ENCODE measurements at places on chromosomes 3 and 15.

GRCh38 chr15:61169275-61169903 is 59.7 kb downstream of the RORA start:
- DNase-seq, result no peak

GRCh38 chr3:135034291-135034768 is 239.3 kb downstream of the EPHB1 start:
- DNase-seq, result no peak

DNA sequence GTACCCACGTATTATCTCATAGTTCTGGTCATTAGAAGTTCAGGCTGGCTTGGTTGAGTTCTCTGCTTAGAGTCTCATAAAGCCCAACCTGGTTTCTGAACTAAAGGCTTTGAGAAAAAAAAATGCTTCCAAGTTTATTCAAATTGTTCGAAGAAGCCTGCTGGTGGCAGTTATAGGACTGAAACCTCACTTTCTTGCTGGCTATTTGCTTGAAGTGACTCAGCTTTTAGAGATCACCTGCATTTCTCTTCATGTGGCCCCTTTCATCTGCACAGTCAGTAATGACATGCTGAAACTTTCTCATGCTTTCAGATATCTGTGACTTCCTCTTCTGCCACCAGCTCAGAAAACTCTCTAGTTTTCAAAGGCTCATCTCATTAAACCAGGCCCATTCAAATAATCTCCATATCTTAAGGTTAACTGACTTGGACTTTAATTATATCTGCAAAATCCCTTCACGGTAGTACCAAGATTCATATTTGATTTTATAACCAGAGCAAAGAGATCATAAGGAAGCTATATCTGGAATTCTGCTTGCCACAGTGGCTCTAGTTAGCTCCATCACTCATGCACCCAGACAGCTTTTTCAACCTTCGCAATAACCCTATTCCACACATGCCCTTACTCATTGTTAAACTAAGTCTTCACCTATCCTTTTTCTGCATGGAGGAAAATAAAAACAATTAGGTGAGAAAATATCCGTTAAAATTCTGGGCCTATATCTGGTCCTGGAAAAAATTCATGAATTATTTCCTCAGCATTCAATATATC is 433.8 kb upstream of the CBLB start:
- DNase-seq, result no peak

GRCh38 chr3:125231895-125232294 is 19.3 kb upstream of the SLC12A8 start:
- no peak for DNase-seq

DNA sequence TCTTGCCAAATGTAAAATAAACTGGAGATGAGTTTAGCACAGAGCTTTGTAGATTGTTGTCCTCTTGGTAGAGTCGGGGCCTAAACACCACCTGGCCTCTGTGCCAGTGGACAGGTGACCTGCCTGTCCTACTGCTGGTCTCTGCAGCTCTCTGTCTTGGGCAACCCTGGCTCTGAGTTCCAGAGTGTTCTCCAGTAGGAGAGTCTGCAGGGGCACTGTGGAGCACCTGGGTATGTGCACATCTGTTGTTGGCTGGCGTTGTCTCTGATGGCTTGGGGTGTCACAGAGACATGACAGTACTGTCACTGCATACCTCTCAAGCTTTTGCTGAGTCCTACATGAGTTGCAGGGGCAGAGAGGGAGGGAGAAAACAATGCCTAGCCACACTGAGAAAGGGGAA is 112.6 kb downstream of the IGF1R start:
- no peak for DNase-seq

DNA sequence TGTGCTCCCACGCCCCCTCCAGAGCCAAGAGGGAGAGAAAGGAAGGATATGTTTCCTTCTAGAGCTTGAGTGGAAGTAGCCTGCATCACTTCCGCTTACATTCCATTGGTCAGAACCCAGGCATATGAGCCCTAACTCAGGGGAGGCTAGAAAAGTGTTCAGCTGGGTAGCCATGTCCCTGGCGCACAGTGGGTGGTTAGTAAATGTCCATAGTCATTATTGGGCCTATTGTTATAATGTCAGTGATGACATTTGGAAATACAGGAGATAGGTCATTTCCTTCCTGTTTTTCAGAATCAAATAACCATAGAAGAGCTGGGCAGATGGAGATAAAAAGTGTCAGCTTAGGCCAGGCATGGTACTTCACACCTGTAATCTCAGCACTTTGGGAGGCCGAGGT is 27.3 kb downstream of the CD276 start:
- no peak for DNase-seq

DNA sequence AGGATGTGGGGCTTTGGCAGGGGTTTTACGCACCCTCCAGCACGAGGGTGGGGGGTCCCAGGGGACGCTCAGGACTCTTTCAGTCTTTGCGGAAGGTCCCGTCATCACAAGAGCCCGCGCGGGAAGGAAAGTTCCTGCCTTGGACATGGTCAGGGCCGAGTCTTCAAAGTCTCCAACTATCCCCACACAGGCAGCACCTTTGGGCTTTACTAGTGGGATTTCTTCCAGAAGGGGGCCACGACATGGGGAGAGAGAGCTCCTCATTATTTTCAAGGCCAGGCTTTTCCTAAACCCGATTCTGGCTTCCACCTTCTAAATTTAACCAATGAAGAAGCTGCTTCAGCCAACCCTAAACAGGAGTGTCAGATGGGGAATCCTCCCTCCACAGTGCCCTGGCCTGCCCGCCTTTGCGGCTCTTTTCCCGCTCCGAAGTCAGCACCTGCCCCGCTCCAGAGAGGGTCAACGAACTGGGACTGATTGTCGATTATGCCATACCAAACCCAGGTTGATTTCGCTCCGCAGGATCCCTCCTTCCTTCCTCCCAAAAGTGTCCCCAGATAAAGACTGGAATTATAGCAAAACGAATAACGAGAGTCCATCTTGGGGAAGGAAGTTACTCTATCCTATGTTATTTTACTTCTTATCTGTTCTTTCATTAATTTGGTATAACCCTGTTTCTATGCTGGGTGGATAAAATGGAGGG is 11.0 kb downstream of the SHOX2 start:
- DNase-seq, result no peak

GRCh38 chr3:25556447-25556846 is 108.3 kb downstream of the TOP2B start:
- no peak for DNase-seq

- DNase-seq, result no peak
These were observed 24.6 kb downstream of the ALDH1L1 start for GRCh38 chr3:126155819-126156218.

DNA sequence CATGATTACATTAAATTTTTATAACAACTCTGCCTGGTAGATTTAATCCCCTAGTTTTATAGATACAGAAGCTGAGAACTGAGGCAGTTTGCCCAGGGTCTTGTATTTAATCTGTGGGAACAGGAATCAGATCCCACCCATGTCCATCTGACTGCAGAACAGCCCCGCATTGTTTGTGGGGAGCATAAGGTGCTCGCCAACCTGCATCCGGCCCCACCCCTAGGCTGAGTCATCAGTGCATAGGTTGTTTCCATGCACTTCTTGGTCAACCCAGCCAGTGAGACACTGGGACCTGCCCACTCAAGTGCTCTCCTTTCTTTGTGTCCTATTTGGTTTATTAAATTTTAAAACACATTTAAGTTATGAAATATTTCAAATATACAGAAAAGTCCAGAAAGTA is 266.2 kb downstream of the OPA1 start:
- DNase-seq, result no peak

- DNase-seq, result no peak
These were observed 43.5 kb downstream of the SCN5A start for GRCh38 chr3:38605981-38606380.

DNA sequence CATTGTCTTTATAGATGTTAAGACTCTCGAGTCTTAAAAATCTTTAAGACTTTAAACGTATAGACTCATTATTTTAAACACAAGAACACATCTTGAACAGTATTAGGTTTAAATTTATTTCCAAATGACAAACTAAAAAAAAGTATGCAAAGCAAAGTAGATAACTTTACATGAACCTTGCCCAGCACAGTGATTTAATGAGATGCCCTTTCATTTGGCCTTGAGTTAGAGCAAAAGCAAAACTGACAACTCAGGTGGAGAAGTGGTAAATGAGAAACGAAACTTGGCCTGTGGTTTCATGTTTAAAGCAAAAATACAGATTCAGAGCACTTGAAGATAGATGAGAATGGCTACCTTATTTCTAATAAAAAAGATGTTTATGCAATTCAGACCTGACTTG is 8.6 kb downstream of the GPR15 start:
- DNase-seq, result no peak

DNA sequence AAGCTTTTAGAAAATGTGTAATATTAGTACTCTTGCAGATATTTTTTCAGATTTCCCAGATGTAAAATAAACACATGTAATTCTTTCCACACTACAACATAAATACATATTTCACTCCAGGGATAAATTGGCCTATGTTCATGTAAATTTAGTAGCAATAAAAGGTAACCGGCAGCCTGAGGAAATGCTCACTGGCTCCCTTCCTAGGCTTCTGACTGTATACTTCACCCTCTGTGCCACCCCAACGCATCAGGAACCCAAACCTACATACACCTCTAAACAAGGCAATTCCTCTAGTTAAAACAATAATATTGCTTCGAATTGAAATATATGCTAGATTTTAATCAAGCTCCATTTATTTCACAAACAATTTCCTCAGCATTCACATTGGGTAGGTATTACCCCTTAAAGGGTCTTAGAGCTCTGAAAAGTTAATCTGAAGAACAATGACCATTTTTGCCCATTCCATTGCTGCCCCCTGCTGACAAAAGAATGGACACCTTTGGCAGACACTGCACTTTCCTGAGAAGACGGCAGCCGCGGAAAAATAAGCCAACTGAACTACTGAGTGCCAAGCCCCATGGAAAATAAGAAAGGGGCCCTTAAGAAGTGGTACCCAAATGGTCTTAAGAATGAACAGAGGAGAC is 212.5 kb downstream of the OSBPL10 start:
- peak; percentile 15 for DNase-seq

- no peak for DNase-seq
These were observed 99.8 kb downstream of the TRIM69 start for GRCh38 chr15:44836094-44836493.

- DNase-seq, result no peak
These were observed 166.9 kb downstream of the CHST2 start for GRCh38 chr3:143286392-143287010.

- DNase-seq, result no peak
These were observed 78.1 kb downstream of the OXNAD1 start for GRCh38 chr3:16343101-16343500.

DNA sequence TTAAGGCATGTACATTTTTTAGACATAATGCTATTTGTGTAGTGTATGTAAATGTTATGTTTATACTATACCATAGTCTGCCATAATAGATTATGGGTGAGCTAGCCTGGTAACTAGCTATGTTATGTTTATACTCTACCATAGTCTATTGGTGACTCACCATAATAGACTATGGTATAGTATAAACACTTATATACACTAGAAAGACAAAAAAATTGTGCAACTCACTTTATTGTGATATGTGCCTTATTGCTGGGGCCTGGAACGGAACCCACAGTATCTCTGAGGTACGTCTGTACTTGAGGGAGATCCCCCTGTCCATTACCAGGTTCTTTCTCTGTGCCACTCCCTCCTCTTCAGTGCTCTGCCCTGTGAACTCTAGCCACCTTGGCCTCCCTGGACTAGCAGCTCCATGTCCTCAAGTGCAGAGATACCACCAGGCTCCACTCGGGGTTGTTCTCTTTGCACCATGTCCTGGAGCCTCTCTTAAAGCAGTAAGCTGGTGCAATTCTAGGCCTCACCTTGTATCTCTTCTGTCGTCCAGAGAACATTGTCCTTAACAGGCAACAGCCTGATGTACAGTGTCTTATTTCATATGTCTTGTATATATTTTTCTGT is 60.8 kb upstream of the PXYLP1 start:
- DNase-seq, result no peak

DNA sequence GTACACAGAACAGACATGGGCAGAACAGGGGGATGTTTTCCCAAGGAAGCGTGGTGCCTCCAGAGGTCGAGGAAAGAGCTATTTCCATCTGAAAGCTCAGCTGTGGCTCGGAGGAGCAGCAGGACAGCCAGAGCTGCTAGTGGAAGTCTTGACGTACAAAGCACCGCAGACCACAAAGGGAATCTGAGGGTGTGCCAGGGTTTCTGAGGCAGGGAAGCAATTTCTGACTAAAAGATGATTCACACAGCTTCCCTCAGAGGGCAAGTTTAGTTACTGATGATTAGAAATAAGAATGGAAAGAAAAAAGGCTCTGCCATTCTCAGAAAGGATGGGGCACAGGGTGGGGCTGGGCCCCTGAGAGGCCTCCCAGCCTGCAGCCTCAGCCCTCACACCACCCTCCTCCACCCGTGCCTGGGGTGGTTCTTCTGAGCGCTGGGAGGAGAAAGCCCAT is 45.8 kb upstream of the SEC13 start:
- DNase-seq, result no peak

GRCh38 chr15:100050877-100051786 is 290.6 kb downstream of the ADAMTS17 start:
- DNase-seq, result no peak

DNA sequence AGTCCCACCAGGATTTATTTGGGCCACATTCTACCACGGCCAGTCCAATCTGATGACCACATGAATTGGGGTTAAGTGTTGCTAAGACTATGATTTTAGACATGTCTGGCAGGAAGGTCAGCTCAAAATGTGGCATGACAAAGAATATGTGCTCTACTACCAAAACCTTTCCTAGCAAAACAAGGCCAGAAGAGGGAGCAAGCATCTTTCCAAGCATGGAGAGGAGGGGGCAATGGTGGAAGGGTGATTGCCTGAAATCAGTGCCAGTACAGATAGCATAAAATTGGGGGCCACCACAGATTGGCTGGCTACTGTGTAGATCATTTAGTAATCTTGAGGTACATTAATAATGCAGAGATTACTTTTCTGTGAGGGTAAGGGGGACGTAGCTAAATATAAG is 43.2 kb downstream of the TMEM39A start:
- no peak for DNase-seq

DNA sequence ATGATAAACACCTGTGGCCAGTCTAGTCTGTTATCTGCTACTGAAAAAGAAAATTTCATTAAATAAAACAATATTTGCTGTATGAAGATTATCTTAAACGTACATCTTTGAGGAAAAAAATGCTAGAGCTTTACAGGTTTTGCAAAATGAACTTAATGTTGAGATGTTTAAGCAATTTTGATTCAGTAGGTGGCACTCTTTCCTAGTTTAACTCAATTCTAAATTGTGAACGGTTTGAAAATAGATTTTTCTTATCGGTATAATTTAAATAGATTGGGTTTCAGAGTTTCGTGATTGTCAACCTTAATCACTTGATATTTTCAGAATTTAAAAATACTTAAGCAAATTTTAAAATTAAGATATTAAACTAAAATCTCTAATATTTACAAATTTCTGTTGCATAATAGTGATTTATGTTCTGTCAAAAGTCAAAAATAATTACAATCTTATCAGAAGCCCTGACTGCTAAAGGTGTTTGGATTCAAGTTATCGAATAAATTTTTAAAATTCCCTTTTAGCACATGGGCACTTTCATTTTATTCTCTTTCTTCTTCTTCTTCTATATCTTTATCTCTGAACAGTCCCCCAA is 7.0 kb upstream of the RNF111 start:
- no peak for DNase-seq

GRCh38 chr15:58852347-58852746 is 81.1 kb downstream of the SLTM start:
- no peak for DNase-seq
